Renal cortex interstitium (tissue), 15 donors: ENCODE measurements at places on chromosomes 2 and 18. TPM values are rescaled to one million over a fixed set of nuclear protein-coding genes. Genes with fewer than 3 reads are reported as not detected.
A peak's percentile ranks its signal among the peaks of the same experiment; 100 is the strongest.

- DNase-seq = no peak
Measured at GRCh38 chr18:75211953-75212750, 1.6 kb downstream of the TSHZ1 start.

The RGPD3 gene
- polyA plus RNA-seq = 0.67 TPM

DNA sequence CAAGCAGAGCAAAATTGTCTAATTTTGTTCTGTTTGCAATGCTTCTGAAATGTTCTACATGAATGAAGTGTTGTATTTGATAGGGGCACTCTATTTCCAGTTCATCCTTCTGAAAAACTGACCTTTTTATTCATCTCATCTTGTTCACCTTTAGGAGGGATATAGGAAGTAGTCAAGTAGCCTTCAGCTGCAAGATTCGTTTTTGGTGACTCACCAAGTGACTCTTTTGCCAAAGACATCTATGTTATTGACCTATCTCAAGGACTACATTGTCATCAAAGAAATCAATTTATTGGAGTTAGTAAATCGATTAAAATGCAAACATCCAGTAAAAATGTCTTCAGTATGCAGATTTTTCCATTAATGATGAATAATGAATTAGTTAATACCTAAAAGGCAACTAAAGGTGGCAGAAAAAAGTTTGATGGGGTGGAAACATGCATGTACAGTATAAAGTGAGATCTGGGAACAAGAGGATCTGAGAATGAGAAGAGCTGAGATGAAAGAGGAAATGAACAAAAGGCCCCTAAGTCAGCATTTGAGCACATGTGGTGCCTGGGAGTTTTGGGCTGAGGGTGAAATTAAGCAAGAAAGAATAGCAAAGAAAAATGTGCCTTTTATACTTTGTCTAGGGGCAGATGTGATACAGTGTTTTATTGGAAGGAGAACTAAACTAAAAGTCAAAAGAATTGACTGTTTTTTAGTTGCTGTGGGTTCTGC is 255.1 kb upstream of the LINC00305 start:
- DNase-seq = no peak

DNA sequence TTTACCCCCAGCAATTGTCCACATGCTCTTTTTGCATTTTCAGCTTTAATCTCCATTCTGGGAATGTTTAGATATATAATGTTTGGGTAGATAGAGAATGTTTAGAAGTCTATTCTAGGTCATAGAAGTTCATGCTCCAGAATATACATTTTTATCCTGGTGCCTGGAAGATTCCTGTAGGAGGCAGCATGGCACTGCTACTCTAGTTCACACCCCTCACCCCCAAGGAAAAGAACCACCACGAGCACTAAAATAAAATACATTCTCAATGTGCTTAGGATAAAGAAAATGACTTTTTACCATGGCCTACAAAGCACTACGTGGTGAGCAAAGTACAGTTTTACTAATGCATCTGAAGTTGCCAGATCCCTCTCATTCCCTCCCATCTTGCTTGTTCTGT is 53.8 kb downstream of the MYO1B start:
- DNase-seq = no peak

DNA sequence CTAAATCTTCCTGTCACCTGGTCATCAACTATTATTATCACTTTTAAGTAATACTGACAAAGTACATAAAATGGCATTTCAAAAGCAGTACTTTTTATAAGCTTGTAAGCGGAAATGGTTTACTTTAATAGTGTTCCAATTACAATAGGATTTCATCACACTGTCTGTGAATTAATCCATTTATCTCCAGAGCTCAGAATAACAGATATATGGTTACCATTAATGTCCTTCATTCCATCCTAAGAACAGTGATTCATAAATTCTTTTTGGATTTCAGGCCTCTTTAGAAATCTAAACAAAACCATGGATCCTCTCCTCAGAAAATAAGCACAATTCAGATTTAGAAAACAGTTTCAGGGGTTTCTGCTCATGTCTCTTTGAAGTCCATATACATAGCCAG is 68.4 kb downstream of the PID1 start:
- DNase-seq = no peak

GRCh38 chr18:76491776-76492668 is 3.0 kb downstream of the ZNF516 start:
- DNase-seq = no peak

DNA sequence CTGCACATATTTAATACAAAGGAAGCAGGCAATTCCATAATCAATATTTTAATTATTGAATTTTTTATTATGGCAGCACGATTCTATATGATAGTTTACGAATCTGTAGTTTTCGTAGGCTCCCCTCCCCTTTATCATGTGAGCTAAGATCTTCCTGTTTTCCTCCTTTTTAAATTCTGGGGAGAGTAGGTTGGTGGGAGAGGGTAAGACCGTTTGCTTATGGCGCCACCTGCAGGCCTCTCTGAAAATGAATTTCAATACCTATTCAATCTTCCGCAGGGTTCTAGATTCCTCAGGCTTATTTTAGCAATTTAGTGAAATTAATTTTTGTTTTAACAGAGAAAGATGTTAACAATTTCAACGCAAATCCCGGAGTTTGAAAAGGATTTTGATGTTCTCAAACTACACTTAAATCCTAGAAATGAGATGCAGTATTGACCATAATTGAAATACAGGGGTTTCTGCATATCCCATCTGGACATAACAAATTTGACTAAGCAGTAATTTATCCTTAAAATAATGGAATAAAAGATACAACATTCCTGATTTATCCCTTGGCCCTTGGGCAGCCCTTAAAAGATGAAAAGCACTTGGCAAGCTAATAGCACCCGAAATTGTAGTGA is 12.8 kb upstream of the GBX2 start:
- DNase-seq = no peak

DNA sequence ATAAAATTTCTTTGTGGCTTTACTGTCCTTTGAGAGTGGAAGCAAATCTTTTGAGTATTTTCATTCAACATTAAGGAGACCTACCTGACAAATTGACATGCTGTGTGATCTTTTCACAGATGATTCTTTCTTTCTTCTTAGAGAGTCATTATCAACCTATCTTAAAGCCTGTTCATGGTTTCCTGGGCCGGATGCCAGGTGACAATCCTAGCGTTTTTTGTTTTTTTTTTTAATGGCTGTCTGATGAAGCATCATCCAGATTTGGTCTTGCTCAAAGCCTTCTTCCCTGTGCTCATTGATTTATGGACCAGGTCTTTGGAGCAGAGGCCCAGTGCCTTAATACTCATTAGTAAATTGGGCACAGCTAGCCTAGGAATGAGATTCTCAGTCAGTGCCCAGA is 9.8 kb upstream of the MGAT5 start:
- no peak for DNase-seq

DNA sequence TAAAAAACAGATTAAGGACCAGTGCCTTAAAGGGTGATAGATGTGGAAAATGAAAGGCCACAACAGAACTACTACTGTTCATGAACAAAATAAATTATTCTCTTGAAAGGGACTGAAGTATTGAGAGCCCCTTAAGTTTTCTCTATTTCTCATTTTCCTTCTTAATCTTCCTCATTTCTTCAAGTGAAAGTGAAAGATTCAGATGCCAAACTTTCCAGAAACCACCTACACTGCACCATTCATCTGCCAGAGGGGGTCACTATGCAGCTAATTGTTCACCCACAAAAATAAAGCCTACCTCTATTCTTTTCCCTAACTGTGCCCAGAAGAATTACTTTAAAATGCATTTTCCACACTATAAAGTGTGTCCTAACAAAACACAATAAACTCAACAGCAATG is 140.1 kb downstream of the NR4A2 start:
- no peak for DNase-seq

DNA sequence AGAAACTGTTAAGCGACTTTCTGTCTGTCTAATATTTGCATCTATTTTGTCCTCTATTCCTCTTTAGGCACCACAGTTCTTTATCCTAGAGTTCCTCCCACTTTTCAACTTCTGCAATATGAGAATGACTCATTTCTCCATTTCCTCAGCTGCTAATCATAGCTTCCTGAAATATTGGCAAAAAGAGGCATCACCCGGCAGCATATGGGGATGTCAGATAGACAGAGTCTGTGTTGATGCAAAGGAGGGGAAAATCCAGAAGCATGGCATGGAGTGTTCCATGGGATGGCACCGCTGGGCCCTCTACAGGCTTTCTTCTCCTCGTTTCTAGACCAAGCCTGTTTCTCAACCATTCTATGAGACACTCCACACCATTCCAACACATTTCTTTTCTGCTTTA is 93.4 kb downstream of the DOCK10 start:
- no peak for DNase-seq

DNA sequence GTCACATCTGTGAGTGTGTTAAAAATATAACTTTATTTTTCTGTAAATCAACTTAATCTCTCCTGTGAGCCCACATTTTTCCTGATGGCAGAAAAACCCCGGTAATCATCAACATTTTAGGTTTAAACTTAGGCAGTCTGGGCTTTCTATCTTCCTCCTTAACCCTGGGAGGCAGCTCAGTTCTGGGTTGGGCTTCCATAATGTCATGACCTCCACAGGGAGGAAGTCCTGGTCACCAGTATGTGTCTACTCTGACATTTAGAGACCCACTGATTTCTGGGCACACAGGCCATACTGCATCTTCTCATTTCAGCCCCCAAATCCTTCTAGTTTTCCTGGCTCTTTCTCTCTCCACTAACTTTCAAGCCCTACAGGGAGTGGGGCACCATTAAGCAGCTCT is 181.2 kb downstream of the DYSF start:
- no peak for DNase-seq

DNA sequence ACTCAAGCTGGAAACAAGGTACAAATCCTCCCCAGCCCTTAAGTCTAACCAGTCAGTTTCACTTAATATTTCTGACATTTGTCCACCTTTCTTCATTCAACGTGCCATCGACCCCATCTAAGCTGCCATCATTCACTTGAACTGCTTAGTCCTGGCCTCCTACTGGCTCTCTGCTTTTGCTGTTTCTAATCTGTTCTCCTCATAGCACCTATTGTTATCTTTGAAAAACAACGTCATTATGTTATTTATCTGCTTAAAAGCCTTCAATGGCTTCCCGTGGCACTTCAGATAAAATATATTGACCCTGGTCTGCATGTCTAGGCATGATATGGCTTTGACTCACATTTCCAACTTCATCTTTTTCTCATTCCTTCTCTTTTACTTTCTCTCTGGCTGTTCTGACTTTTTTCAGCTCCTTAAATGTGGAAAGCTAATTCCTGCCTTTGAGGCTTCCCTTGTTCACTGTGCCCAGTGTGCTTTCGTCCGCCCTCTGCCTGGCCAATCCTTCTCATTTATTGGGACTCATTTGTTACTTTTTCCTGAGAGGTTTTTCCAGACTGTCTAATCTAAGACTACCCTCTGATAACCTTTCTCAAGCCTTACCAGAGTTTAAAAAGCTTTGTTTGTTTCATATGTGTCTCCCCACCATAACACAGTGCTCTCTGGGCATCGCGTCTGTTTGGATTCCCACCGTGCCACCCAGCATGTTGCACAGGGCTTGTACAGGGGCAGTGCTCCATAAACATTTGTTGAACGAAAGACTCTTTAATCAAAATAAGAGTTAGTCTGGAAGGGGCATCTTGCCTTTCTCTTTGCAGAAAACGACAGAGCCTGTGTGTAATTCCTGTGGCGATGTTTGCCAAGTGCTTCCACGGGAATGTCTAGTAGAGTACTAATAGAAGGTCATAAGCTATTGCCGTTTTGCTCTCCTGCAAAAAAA is 183.9 kb downstream of the FMNL2 start:
- no peak for DNase-seq

DNA sequence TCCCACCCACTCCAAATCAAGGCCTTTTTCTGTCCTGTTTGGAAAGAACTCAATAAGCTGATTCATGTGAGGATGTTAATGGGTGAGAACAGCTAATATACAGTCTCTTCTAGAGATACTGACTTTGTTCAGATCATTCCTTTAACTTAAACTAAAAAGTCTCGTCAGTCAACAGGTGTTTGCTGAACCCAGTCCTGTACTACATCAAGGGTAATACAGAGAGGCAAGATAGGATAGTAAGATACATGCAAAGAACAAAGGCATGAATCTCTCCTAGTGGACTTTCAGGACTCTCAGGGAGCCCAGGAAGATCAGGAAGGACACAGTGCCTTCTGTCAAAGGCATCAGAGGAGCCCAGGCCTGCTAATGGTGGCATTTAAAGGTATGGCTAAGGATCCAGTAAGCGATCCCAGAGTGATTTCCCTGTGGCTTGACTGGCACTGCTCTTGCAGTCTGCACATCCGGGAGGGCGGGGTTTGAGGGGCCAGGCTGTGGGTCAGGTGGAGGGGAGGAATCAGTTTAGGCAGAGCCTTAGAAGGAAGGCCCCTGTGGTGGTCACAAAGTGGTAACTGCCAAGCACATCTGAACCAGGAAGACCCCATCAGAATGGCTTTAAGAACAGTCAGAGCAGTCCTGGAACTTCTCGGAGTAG is 54.0 kb downstream of the EPAS1 start:
- no peak for DNase-seq

The ASB18 gene
- polyA plus RNA-seq = 0.04 TPM

GRCh38 chr18:47795434-47795814 is 135.0 kb downstream of the SMAD2 start:
- DNase-seq = no peak

GRCh38 chr2:150475479-150476250 is 11.8 kb downstream of the RND3 start:
- no peak for DNase-seq

DNA sequence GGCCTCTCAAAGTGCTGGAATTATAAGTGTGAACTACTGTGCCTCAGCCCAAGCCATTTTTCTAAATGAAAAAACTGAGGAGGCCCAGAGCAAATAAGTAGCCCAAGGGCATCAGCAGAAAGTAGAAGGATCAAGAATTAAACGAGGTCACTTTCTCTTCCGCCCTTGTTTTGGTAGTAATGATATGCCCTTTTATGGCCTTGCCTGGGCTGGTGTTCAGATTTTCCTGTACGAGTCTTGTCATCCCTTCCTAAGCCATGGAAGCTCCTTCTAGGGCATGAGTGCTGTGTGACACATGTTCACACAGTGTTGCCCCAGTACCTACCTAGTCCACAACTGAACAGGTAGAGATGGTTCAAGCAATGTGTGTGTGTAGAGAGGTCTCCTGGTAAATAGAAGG is 6.6 kb downstream of the HPCAL1 start:
- no peak for DNase-seq

DNA sequence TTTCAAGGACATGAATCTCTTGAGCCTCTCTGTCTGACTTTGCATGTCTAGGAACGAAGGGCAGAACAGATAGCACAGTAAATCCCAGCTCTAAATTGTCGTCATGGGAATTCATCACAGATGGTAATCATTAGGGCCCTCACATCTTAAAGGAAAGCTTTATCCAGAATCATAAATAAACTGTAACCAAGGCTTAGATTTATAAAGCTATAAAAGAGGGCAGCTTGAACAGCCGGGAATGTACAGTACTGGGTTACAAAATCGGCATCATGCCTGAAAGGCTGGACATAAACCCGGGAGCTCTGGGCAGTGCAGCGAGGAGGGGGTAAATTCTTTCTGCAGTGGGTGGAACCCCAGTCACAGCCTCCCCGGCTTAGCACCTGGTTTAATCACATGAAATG is 144.4 kb downstream of the GFPT1 start:
- peak; percentile 77 for DNase-seq

The DYNC2LI1 gene
- 98.9 TPM for polyA plus RNA-seq

DNA sequence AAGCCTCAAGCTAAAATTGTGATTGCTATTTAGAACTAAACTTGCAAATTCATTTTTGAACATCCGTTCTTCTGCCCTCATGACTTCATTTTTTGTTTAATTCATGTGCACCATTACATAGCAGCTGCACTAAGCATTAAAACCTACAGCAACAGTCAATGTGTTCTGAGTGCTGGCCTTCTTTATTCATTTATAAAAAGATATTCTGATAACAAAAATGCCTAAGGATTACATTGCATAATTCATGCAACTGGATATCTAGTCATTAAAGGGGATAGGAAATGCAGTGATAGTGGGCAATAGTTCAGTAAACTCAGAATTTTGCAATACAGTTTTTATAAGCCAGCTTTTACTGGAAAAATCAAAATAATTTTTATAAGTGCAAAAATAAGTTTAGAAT is 294.4 kb upstream of the EPC2 start:
- DNase-seq = no peak
